ENCODE measurements at places on chromosomes 6 and 20.

DNA sequence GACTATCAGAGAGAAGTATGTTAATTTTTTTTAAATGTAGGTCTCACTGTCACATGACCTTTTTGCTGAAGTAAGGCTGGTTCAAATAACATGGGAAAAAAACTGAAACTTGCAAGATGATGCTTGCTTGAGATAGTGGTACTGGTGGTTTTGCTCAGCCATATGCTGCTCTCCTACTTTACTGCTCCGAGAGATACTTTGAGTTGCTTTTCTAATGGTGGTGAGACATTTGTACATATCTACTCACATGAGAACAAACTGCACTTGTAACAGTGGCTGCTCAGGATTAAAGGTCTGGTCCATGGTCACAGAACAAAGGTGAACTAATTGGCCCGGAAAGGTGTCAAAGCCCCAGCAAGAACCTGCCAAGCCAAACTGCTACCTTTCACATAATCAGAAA, 106.2 kb upstream of the BEND3 start:
- H3K4me3 ChIP-seq = no peak overlapping the region
- no peak for DNase-seq
- H3K4me1 ChIP-seq = no peaks in the 10 kb centered on the region

DNA sequence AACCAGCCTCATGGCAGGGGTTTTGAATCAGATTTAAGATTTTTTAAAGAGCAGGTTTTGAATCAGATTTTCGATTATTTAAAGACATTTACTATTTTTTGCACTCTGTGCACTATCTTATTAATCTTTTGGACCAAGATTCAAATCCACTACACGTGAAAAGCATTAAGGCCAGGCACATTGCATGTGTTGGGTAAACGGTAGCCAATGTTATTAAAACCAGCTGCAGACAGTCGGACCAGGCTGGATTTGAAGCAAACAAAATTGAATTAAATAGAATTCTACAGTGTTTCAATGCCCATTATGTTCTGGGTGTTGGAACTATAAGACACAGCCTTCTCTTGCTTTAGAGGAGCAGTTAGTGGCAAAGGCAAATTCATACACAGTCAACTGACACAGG, 7.7 kb downstream of the HLA-DOA start:
- H3K36me3 ChIP-seq = no peaks in the 10 kb centered on the region
- no peak for DNase-seq
- no peaks in the 10 kb centered on the region for H3K4me1 ChIP-seq
- H3K27ac ChIP-seq = no peak overlapping the region

- no peak overlapping the region for H3K4me3 ChIP-seq
- no peaks in the 10 kb centered on the region for H3K36me3 ChIP-seq
- no peak for DNase-seq
- H3K27me3 ChIP-seq = peaks cover 78% of the 10 kb centered on the region
- H3K4me1 ChIP-seq = no peaks in the 10 kb centered on the region
Measured at GRCh38 chr20:36311854-36312723, 6.0 kb downstream of the DLGAP4 start.

DNA sequence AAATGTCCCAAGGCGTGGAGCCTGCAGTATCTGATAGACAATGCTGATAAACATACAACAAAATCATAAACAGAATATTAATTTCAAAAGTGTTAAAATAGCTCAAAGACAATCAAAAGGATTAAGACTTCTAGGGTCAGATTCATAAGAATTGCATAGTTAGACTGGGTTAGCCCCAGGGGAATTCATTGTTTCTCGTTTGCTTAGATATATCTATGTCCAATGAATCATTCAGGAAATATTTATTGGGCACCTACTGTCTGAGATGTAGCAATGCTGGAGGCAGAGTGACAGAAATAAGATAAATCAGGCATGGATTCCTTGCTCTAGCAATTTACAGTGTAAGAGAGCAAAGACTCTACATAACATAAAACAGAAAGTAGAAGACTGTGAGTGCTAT, 124.4 kb upstream of the PRL start:
- H3K4me1 ChIP-seq = peaks cover 14% of the 10 kb centered on the region
- no peaks in the 10 kb centered on the region for H3K27me3 ChIP-seq
- no peak overlapping the region for H3K27ac ChIP-seq

DNA sequence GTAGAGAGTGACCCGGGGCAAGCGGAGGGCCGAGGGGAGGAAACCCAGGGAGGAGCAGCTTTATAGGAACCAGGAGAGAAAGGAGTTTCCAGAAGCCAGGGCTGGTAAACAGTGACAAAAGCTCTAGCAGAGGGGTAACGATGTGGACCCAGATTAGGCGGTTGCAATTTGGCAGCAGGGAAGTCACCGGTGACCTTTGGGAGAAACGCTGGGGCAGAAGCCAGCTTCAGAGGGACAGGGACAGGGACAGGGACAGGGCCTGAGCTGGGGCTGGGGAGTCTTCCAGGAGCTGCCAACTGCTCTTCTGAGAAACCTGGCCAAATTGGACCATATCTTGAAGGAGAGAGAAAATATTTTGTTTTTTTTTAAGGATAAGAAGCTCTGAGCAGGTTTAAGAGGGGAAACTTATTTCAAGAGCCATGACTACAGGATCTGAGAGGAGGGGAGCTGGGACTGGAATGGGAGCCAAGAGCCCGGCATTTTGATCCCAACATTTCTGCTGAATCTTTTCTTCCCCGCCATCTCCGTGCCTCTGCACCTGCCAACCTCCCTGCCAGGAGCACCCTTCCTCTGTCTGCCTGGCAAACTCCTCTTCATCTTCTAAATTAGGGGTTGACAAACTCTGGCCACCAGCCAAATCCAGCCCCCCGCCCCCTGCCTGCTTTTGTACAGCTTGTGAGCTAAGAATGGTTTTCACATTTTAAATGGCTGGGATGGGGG, 22.6 kb upstream of the PREX1 start:
- no peak overlapping the region for H3K4me3 ChIP-seq
- peaks cover 12% of the 10 kb centered on the region for H3K27me3 ChIP-seq
- no peaks in the 10 kb centered on the region for H3K36me3 ChIP-seq
- peaks cover 10% of the 10 kb centered on the region for H3K4me1 ChIP-seq
- no peak for DNase-seq
- H3K27ac ChIP-seq = no peak overlapping the region

GRCh38 chr20:38214256-38215193, 46.0 kb downstream of the KIAA1755 start:
- DNase-seq = no peak
- H3K36me3 ChIP-seq = no peaks in the 10 kb centered on the region
- peaks cover 6% of the 10 kb centered on the region for H3K4me1 ChIP-seq
- H3K27me3 ChIP-seq = no peaks in the 10 kb centered on the region

GRCh38 chr6:30813631-30814145, 69.3 kb upstream of the IER3 start:
- H3K4me1 ChIP-seq = peaks cover 35% of the 10 kb centered on the region
- no peaks in the 10 kb centered on the region for H3K27me3 ChIP-seq
- DNase-seq = peak; percentile 53
- H3K4me3 ChIP-seq = no peak overlapping the region

DNA sequence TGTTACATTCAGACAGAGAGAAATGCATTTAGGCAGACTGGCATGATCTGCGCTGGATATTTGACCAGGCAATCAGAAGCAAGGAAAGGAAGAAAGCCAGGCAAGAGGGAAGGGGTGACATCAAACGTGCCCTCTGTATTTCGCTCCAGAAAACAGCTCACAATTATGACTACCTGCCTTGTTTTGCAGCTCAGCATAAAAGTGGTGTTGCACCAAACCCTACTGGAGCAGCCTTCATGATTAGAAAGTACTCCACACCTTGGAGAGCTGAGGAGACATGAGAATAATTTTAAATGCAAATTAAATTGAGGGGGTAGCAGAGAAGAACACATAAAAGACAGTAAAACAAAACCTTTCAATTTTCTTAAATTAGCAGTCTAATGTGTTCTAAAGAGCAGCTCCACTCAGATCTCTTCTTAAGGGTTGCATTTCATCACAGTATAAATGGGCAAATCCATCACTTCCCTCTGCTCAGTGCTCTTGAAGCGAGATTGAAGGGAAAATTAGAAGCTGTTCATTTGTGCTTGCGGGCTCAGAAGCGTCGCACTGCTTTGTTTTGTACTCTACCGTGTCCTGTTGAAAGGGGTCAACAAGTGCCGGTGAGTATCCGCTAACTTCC, at the start of gene PHACTR1:
Gene PHACTR1, plus strand, starts transcription at position 470 of the 619 bp plus-strand sequence.
- no peaks in the 10 kb centered on the region for H3K4me1 ChIP-seq
- H3K27ac ChIP-seq = no peak within 1 kb of the TSS
- H3K4me3 ChIP-seq = no peak within 1 kb of the TSS
- no peaks in the 10 kb centered on the region for H3K36me3 ChIP-seq

- H3K36me3 ChIP-seq = no peaks in the 10 kb centered on the region
- H3K27ac ChIP-seq = no peak overlapping the region
- peaks cover 23% of the 10 kb centered on the region for H3K27me3 ChIP-seq
- H3K4me3 ChIP-seq = no peak overlapping the region
- no peak for DNase-seq
Measured at GRCh38 chr20:62487561-62488354, 12.0 kb upstream of the GATA5 start.

DNA sequence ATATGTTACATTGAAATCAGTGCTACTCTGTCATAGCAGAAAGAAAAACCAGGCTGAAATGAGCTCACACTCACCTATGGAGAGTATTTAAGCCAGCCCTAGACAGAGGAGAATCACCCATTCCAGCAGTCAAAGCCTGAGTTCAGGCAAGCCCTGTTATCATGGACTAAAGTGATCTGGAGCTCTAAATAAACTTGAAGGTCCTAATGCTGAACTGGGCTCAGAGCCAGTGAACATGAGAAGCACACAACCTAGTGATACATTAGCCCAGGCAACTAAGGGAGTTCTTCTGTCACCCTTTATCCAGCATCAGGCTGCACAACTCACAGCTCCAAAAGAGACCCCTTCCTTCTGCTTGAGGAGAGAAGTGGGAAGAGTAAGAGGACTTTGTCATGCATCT, 425.0 kb downstream of the COL12A1 start:
- no peaks in the 10 kb centered on the region for H3K27me3 ChIP-seq
- H3K27ac ChIP-seq = no peak overlapping the region
- H3K36me3 ChIP-seq = no peaks in the 10 kb centered on the region
- no peaks in the 10 kb centered on the region for H3K4me1 ChIP-seq
- no peak for DNase-seq
- H3K4me3 ChIP-seq = no peak overlapping the region
